AG04450 (cell line): ENCODE measurements at places on chromosomes 5 and 9. TPM values are rescaled to one million over a fixed set of nuclear protein-coding genes. Genes with fewer than 3 reads are reported as not detected.

GRCh38 chr5:133348406-133348805 lies 263.9 kb downstream of the FSTL4 start:
- no peak for DNase-seq

DNA sequence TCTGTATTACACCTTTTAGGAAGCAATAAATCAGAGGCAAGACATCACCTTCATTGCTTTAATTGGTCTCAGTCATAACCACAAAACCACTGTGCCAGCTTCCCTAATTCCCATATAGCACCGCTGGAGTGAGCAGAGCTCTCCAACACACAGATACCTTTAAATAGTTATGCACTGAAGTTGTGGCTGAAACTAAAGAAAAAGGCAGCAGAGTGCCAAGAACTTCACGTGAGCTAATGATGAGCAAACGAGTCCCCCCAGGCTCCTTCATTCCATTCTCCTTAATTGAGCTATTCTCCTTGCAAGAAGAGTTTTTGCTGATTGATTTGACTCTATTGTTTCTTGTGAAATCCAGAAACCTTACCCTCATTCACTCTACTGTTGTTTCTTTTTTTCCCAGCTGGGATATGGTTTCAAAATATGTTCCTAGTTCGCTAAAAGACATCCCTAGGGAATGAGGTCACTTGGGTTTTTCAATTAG lies 501.5 kb downstream of the SPATA31D1 start:
- peak; percentile 53 for DNase-seq

GRCh38 chr5:91419571-91420537 lies 36.7 kb upstream of the ARRDC3 start:
- DNase-seq, result peak; percentile 26

- no peak for DNase-seq
These were observed 15.1 kb downstream of the PSAT1 start for GRCh38 chr9:78311886-78312524.

DNA sequence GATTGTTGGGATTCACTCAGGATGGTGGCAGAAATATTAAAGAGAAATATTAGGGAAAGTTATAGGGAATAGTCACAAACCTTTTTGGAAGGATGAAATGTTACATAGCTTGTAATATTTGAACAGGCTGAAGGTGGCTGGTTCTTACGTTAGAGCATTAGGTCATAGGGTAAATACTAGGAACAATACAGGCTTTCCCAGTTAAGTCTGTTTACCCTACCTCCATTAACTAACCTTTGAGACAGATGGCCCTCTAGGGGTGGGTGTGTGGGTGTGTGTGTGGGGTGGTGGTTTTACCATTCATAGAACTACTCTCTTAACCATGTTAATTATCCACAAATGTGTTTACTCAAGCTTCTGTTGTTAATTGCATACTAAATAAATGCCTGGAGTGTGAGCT lies 94.3 kb upstream of the STK32A start:
- no peak for DNase-seq

DNA sequence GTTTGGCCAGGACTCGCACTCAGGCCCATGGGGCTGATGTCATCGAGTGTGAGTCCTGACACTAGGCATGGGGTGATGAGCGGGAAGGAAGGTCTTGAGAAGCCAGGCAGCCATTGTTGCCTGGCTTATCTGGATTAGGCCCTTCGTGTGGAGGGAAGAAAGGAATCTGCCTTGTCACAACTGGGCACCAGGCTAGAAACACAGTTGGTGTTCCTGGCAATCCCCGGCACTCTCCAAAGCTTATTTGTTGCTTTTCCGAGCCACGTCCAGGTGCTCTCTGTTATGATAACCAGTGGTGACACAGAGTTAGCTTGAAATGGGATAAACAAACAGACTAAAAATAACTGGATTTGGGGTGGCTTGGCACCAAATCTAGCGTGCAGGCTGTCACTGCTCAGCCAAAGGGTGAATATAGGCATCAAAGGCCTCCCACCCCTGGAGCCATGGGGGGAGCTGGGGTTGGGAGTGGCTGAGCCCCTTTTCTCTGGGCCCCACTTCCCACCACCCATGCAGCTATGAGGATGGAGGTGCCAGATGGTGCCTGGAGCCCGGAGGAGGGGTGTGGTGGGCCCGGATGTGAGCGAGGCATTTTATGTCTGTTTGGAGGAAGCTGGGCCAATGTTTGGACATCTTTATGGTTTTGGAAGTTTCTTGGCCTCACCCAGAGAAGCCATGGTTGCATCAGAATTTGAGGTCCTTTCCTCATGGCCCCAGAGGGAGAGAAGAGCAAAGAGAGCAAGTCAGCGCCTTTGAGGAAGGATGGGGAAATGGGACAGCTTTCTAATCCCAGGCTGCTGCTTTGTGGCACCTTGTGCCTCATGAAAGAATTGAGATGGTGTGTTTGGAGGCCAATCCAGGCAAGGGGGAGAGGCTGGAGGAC lies 98.0 kb upstream of the PITX1 start:
- DNase-seq, result no peak

GRCh38 chr9:86856259-86856658 lies 91.0 kb downstream of the GAS1 start:
- no peak for DNase-seq

- DNase-seq, result no peak
These were observed 119.3 kb downstream of the CD180 start for GRCh38 chr5:67077296-67077695.

DNA sequence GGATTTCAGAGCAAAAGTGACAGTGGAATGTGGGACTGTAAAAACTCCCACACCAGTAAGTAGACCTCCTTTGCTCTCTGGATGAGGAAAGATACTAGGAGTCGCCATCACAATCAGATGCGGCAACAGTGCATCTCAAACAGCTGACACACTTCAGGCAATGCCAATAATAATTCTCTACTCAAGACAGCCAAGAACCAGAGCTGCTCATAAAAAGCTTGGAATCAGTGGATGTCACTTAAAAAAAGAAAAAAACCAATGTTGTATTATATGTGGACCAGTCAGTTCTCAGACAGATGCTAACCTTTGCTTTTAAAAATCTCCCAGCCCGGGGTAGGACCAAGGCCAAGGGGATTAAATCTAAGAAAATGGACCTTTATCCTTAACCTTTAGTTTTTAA lies 185.0 kb downstream of the GNA14 start:
- no peak for DNase-seq

- DNase-seq, result peak; percentile 20
These were observed 57.0 kb downstream of the C9orf153 start for GRCh38 chr9:86202338-86202882.

DNA sequence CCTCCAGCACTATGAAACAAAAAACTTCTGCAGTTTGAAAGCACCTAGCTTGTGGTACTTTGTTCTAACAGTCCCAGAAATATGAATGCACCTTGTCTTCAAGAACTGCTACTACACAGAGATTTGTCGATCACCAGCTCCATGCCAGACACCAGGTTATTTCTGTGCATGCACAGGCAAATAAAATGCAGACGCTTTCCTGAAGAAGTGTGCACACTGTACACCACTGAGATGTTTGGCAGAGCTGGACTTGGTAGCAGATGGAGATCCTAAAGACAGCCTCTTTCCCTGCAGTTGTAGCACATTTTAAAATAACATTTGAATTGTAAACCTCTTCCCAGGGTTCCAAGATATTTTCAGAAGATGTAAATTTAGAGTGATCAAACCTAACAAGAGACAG lies 730.0 kb downstream of the MTRR start:
- no peak for DNase-seq

DNA sequence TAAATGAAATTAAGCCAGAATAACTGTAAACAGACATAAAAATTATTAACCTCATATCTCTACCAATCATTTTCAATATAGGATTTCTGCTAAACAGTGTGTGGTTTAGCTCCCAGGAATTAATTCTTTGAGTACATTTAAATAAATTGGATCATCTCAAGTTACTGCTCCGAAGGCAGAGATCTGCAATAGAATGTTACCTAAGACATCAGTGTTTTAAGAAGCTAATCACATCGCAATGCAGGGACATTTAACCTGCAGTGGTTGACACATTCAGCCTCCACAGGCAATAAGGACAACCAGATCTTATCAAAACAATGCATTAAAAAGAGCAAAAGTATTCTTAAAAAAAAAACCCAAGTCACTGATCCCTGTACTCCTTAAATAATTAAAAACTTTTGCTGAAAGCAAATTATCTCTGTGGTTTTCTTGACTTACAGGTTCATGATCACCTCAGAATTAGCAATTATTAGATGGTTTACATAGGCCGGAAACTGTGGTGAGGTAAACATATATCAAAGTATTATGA lies 45.7 kb downstream of the PRDM6 start:
- DNase-seq, result no peak

- DNase-seq, result no peak
These were observed 28.7 kb downstream of the ENHO start for GRCh38 chr9:34493972-34494535.

GRCh38 chr5:169544264-169544950 lies 39.2 kb upstream of the SPDL1 start:
- no peak for DNase-seq

DNA sequence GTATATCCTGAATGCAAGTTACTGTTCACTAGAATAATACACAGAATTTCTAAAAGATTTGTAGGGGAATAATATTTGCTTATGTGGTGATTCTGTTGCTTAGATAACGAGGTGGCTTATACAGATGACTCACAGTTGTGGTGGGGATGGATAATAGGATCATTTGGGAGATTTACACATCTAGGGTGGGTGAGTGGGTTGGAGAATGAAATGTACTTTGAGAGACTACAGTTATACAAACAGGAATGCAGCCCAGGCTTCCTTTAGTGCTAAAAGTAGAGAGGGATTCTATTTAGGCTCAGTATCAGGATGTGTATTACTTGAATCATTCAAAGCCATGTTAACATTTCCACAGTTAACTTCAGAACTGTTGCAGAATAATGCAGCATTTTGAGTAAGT lies 1.8 kb downstream of the CTXN3 start:
- DNase-seq, result no peak

DNA sequence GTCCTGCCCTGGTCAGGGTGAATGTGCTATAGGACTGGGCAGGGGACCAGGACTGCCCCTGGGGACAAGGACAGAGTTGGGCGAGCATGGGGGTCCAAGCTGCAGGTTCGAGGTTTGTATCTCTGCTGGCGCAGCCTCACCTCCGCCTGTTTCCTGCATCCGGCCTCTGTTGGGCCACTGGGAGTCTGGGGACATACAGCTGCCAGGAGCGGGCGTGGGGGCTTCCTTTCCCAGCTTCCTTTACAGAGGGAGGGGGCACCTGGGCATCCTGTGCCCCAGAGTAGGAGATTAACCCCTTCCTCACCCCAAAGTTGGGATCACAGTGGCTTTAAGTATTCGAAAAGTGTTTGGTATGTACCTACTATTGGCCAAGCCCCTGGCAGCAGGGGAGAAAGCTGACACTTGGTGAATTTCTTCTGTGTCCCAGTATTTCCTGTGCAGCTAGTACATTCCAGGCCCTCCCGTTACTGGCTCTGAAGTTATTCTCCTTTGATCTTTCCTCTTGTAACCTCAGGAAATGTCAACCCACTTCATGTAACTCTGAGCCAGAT lies 19.0 kb downstream of the OLFML2A start:
- no peak for DNase-seq

DNA sequence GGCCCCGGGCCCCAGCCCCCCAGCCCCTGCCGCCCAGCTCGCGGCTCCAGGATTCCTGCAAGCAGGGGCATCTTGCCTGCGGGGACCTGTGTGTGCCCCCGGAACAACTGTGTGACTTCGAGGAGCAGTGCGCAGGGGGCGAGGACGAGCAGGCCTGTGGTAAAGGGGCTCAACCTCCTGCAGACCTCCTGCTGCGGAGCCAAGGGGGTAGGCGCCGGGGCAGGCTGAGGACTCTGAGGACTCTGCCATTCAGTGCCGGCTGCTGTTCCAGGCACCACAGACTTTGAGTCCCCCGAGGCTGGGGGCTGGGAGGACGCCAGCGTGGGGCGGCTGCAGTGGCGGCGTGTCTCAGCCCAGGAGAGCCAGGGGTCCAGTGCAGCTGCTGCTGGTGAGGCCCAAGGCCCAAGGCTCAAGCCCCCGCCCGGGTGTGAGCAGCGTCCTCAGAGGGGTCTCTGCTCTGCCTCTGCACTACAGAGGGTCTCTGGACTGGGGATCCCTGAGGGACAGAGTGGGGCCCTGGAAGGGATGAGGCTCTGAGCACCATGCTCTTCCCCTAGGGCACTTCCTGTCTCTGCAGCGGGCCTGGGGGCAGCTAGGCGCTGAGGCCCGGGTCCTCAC lies 3.4 kb downstream of the MAMDC4 start:
- DNase-seq, result no peak

- no peak for DNase-seq
These were observed 4.8 kb downstream of the ATP6V1G1 start for GRCh38 chr9:114592356-114592755.

- no peak for DNase-seq
These were observed at the start of gene GARIN3 for GRCh38 chr5:157166214-157167213. TSS of gene GARIN3 (minus strand) at chr5:157166264. CDS start at chr5:157166168, 96 bp downstream.

GRCh38 chr5:126067404-126067803 lies 355.8 kb upstream of the GRAMD2B start:
- no peak for DNase-seq

- no peak for DNase-seq
These were observed 3.6 kb downstream of the IARS1 start for GRCh38 chr9:92289708-92290390.

GRCh38 chr5:13932561-13932960 lies 11.9 kb downstream of the DNAH5 start:
- DNase-seq, result no peak

DNA sequence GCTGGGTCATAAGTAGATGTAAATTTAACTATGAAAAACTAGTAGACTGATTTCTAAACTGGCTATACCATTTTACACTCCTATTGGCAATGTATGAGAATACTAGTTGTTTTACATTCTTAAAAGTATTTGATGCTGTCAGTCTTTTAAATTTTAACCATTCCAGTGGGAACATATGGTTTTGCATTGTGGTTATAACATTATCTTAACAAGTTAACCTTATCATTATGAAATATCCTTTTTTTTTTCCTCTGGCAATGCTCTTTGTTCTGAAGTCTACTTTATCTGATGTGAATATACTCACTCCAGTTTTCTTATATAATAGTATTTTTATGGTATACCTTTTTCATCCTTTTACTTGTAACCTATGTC lies 548.9 kb upstream of the CLINT1 start:
- no peak for DNase-seq

- no peak for DNase-seq
These were observed 199.3 kb upstream of the CDH6 start for GRCh38 chr5:30994176-30994575.

GRCh38 chr5:79546782-79547428 lies 33.0 kb upstream of the HOMER1 start:
- peak; percentile 55 for DNase-seq

- no peak for DNase-seq
These were observed 220.9 kb downstream of the KIAA0825 start for GRCh38 chr5:94397508-94397907.

- DNase-seq, result no peak
These were observed 8.6 kb downstream of the BHMT start for GRCh38 chr5:79120221-79120620.

Gene PMPCA
- polyA plus RNA-seq, result 53.8 and 65.8 TPM in 2 replicates

Gene MCIDAS
- polyA plus RNA-seq, result not detected in 2 replicates

Gene NR6A1
- 0.10 and 0.12 TPM in 2 replicates for polyA plus RNA-seq

Gene TAS2R1
- 0.09 and 0.14 TPM in 2 replicates for polyA plus RNA-seq

Gene HSPA9
- polyA plus RNA-seq, result 194 and 207 TPM in 2 replicates

Gene CYLC2
- not detected in 2 replicates for polyA plus RNA-seq

Gene ADGRV1
- polyA plus RNA-seq, result 0.06 TPM in 1 of 2 replicates, not detected in the other

Gene SLC34A1
- polyA plus RNA-seq, result not detected in 2 replicates

Gene ERCC6L2
- polyA plus RNA-seq, result 30.1 and 39.1 TPM in 2 replicates

Gene APBA1
- polyA plus RNA-seq, result 6.7 and 8.5 TPM in 2 replicates

Gene PTGES
- 17.0 and 21.4 TPM in 2 replicates for polyA plus RNA-seq
